Stimulated activated CD4-positive, alpha-beta T cell treated with anti-CD3 and anti-CD28 coated beads, Interleukin-2, amount 100 ng/mL, for 24 hours (primary cell): ENCODE measurements at places on chromosomes 13 and 19.

- DNase-seq = no peak
Measured at GRCh38 chr13:39577203-39577602, 25.8 kb downstream of the LHFPL6 start.

- no peak for DNase-seq
Measured at GRCh38 chr19:9906475-9907087, 29.7 kb downstream of the OLFM2 start.

GRCh38 chr19:45677351-45678230, 9.6 kb downstream of the GIPR start:
- DNase-seq = peak; percentile 90

DNA sequence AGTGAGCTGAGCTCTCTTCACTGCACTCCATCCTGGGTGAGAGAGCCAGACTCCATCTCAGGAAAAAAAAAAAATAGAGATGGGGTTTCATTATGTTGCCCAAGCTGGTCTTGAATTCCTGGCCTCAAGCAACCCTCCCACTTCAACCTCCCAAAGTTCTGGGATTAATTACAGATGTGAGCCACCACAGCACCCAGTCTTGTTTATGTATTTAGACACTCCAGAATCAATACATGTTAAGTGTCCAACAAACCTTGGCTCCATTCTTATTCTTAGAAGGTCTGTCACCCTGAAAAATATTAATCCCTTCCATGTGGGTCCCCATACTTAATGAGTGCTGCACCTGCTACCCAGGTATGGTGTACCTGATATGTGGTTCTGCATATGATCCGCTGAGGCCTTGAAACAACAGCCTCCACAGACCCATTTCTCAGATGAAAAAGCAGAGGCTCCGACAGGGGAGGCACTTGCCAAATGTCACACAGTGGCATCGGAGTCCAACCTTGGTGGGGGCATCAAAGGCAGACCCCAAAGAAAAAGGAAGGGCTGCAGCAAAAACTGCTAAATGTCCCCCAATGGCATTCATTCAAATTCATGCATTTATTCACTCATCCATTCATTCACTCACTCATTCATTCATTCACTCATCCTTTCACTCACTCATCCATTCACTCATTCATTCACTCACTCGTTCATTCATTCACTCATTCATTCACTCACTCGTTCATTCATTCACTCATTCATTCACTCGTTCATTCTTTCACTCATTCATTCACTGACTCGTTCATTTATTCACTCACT, 16.7 kb downstream of the TICAM1 start:
- DNase-seq = no peak

- DNase-seq = no peak
Measured at GRCh38 chr13:66853564-66853963, 376.6 kb downstream of the PCDH9 start.

- no peak for DNase-seq
Measured at GRCh38 chr19:48396824-48397176, 3.3 kb downstream of the GRIN2D start.

DNA sequence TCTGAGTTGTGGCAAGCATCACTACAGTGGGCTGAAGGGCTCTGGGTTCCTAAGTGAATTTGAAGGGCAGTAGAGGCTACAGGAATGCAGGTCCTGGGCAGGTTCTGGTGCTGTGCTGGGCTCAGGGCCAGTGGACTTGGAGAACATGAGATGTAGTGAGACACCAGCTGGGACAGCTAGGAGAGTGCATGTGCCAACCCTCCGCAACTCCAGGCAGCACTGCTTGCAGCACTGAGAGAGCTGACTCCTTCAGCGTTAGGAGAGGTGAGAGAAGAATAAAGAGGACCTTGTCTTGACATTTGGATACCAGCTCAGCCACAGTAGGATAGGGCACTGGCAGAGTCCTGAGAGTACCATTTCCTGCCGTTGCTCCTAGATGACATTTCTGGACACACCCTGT, 739.9 kb upstream of the PRR20A start:
- no peak for DNase-seq

DNA sequence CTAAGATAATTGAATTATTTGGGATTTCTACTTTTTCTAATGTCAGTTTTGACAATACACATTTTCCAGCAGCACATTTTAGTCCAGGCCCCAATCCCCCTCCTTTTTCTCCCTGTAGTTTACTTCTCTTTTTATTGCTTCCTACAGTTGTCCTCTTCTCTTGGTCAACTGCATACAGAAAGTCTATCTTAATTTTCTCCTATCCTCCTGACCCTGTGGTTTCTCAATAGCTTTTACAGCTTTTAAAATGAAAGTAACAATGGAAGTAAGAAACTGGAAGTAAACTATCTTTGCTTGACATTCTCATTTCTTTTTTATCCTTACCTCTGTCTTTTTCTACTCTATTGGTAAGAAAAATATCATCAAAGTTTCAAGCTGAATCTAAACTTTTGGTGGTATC, 106.5 kb upstream of the OXGR1 start:
- no peak for DNase-seq

DNA sequence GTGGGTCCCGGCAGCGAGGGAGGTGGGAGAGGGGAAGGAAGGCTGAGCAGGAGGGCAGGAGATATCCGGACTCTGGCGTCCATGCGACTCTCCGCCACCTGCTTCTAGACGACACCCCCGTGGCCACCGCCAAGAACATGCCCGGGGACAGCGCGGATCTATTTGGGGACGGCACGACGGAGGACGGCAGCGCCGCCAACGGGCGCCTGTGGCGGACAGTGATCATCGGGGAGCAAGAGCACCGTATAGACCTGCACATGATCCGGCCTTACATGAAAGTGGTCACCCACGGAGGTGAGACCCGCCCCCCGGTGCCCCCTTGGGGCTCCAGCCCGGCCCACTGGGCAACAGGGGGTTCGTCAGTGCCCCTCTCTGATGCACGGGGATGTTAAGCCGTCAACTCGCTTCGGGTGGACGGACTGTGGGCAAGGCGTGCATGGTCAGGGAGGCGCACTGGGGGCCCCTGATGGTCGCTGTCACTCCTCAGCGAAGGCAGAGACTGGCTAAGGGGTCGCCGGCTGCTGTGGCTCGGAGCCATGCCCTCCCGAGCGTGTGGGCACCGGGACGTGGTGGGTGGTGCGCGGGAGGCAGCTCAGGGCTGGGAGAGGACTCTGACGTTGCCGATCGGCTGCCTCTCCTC, 25.1 kb upstream of the NMRK2 start:
- DNase-seq = no peak

GRCh38 chr19:17081672-17082630, 6.4 kb downstream of the MYO9B start:
- DNase-seq = no peak

DNA sequence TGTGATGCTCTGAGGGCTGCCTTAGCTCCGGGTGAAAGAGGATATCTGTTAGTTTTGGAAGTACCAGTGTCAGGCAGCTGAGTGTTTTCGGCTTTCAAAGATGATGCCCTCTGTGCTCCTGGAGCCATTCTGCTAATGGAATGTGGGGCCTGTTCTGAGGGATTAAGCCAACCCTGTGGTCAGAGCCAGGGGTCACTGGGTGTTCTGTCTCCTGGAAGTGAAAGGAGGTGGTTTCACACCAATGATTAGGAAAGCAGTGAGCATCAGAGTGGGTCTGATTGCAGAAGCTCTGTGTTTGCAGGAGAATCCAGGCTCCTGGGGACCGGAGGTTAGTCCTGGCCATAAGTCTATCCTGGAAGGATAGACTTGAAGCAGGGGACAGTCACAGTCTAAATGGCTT, 94.6 kb downstream of the UQCRFS1 start:
- no peak for DNase-seq

DNA sequence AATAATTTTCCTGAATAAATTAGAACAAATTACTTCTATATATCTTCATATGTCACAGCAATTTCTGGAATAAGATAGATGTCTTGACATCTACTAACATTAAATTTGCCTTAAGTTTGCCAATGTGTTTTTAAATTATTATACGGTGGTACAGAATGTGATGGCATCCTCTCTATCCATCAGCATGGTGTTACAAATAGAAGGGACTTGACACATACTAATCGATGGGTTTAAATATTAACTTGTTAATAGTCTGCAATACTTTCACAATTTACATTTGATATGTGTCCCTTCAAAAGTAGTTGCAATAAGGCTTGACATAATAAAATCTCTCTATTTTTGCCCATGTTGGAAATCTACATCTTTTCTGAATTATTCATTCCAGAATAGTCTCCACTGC, 65.1 kb upstream of the PRR20A start:
- DNase-seq = no peak

DNA sequence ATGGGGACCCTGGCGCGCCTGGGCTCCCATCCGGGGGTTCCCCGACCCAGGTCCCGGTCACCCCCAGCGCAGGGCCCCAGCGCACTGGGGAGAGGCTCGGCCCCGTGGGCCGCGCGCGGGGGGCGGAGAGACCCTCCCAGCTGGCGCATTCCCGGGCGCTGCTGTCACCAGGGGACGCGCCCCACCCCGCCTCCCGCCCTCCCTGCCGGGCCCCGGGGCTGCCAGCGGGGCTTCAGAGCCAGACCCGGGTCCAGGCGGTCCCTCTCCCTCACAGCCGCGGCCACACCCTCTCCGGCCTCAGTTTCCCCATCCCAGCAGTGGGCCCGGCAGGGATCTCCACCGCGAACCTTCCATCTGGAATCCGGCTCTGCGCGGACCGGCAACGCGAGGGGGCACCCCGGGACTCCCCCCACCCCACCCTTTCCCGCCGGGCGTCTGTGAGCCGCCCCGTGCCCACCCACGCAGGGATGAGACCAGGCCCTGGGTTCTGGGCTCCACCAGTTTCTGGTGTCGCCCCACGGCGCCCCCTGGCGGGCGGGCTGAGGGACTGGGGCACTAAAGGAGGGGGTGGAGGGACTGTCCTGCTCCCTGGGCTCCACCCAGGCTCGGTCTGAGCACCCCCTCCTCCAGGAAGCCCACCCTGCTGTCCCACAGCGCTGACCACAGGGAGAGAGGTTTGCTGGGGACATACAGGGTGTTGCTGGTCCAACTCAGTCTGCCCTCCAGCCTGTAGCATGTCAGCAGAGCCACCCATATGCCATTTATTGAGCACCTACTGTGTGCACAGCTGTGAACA, 878 bp upstream of the ADAMTSL5 start:
- DNase-seq = peak; percentile 75

- DNase-seq = no peak
Measured at GRCh38 chr13:44434766-44435141, 61.1 kb downstream of the SERP2 start.

GRCh38 chr13:100175803-100176182, 86.9 kb downstream of the PCCA start:
- DNase-seq = no peak

- no peak for DNase-seq
Measured at GRCh38 chr13:100149389-100149788, 60.5 kb downstream of the PCCA start.

GRCh38 chr19:55158848-55159749, 1.6 kb upstream of the TNNI3 start:
- no peak for DNase-seq

- no peak for DNase-seq
Measured at GRCh38 chr13:39823063-39823713, 167.7 kb downstream of the COG6 start.

DNA sequence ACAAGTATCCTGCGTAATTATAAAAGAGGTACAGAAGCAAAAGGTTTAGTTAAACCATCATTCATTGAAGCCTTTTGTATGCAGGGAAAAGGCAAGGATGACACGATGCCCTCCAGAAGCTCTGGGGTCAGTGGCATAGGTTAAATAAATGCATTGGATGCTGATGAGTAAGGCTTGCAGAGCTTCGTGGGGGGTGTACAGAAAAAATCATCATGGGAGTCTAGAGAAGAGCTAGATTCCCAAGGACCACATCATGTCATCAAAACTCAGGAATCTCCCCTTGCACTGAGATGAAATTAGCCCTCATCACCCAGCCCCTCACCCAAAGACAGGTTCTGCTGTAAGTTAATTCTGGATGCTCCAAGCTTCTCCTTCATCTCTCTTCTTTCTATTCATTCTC, 8.3 kb downstream of the FPR1 start:
- no peak for DNase-seq

DNA sequence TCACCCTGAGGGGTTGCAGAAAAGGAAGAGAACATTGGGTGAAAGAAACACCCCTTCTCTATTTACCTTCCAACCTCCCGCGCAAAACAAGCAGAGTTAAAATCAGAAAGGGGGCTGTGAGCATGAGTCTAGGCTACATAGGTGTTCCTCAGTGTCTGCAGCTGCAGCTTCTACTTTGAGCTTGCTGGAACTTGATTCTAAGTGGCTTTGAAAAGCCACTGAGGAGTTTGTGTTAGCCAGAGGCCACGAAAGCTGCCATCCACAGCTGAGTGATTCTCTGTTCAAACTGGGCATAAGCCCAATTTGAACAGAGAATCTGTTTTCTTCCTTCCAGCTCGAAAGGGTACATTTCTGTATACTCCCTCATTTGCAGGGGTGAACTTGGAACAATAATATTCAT, 343.9 kb downstream of the PCDH9 start:
- DNase-seq = no peak

- DNase-seq = peak; percentile 45
Measured at GRCh38 chr19:40756502-40757110, 5.6 kb downstream of the SNRPA start.

- DNase-seq = no peak
Measured at GRCh38 chr19:48928164-48929025, 5.1 kb upstream of the DHDH start.
